ENCODE measurements at places on chromosomes 13 and 19.

GRCh38 chr19:17352608-17353280 lies 15.4 kb downstream of the GTPBP3 start:
- ATAC-seq = no peak

GRCh38 chr13:95298169-95298965 lies 2.9 kb downstream of the ABCC4 start:
- no peak for ATAC-seq

- no peak for ATAC-seq
These were observed 86.3 kb downstream of the PCCA start for GRCh38 chr13:100175078-100175802.

DNA sequence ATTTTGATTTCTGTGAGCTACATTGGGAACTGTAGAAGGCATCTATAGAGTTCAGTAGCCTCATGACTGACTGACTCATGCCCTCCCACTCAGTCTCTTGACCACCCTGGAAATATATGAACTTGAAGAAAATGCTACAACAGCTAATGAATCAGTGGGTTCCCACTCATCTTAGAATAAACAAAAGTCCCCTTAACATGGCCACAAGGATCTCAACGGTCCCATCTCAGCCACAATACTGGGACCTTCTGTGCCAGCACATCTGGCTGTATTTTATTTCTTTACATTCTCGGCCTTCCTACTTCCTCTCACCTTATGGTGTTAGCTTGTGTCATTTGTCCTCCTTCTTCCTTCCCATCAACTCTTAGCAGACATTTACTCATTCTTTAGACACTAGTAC lies 619.8 kb downstream of the DCT start:
- no peak for ATAC-seq

Data from SK-N-SH treated with all-trans-retinoic acid at 6 μM for 48 hours (cell line).